ENCODE measurements at places on chromosomes 1 and 21.

- peaks cover 46% of the 10 kb centered on the region for H3K4me1 ChIP-seq
- peaks cover 4% of the 10 kb centered on the region for H3K36me3 ChIP-seq
- H3K4me3 ChIP-seq: no peak overlapping the region
- H3K27ac ChIP-seq: peak overlapping the region; percentile 46
- H3K27me3 ChIP-seq: no peaks in the 10 kb centered on the region
Measured at GRCh38 chr1:7420098-7420445, 351.0 kb upstream of the VAMP3 start.

- no peak for DNase-seq
- H3K4me1 ChIP-seq: peaks cover 8% of the 10 kb centered on the region
- H3K4me3 ChIP-seq: no peak overlapping the region
- H3K27ac ChIP-seq: no peak overlapping the region
Measured at GRCh38 chr1:110102081-110102480, 10.2 kb upstream of the UBL4B start.

DNA sequence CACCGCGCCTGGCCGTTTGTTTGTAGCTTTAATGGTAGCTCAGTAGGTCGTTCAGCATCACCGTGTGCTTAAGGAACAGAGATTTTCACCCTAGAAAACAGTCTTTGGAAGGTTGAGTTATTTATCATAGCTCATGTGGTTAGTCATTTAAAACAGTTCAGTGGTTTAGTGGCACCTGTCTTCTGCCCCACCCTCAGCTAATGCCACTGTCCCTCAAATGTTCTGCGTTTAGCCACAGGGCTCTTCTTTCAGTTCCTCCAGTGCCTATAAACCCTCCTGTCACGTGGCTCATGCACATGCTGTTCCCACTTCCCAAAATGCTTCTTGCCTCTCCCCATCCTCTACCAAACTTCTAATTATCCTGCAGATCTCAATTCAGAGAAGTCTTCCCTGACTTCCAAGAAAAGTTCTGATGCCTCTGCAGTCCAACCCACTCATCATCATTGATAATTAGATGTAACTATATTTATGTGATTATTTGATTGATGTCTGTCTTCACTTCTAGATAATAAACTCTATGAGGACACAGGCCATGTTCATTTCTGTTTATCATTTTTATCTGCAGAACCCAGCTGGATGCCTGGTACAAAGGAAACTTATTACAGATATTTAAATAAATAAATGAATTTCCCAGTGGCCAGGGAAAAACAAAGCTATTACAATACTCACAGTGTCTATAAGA, 14.4 kb upstream of the DIPK1A start:
- no peak overlapping the region for H3K27ac ChIP-seq
- no peaks in the 10 kb centered on the region for H3K4me1 ChIP-seq
- H3K36me3 ChIP-seq: no peaks in the 10 kb centered on the region

GRCh38 chr1:13576926-13577325, 6.7 kb upstream of the PDPN start:
- no peak overlapping the region for H3K4me3 ChIP-seq
- H3K27ac ChIP-seq: no peak overlapping the region
- no peak for DNase-seq

GRCh38 chr1:202288177-202288576, 53.6 kb downstream of the UBE2T start:
- DNase-seq: no peak
- no peaks in the 10 kb centered on the region for H3K36me3 ChIP-seq
- H3K4me3 ChIP-seq: no peak overlapping the region
- peaks cover 59% of the 10 kb centered on the region for H3K4me1 ChIP-seq
- no peaks in the 10 kb centered on the region for H3K27me3 ChIP-seq

- H3K27me3 ChIP-seq: no peaks in the 10 kb centered on the region
- DNase-seq: no peak
- H3K36me3 ChIP-seq: no peaks in the 10 kb centered on the region
Measured at GRCh38 chr1:108557296-108557695, 2.6 kb upstream of the EEIG2 start.

DNA sequence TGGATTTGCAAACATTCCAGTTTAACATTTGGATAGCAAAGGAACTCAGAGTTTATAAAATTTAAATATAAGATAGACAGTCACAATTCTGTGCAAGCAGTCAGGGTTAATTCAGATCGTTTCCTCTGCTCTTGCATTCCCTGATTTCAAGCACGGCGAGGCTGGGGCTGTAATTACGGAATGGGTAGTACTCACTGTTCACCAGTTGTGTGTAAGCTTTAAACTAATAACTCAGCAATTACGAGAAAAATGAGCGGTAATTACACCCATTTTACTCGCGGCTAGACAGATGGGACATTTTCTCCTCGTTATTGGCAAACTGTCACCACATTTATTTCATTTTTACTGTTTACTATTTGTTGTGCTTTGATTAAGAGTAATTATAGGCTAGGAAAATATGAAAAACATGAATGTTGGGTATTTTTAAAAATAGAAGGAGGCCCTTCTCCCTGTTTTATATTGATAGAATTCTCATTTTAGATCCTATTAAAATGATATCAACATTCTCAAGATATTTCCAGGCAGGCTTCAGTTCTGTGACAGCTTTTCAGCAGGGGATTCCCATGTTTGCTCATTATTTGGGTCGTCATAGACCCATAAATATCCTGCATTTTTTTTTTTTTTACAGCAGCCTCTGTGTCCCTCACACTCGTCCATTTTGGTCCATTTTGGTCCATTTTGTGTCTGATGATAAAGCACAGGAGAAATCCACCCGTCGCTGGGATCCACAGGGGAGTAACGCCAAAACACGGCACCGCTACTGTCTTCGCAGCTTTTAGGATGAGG, 208.3 kb downstream of the DSCAM start:
- H3K27me3 ChIP-seq: no peaks in the 10 kb centered on the region
- H3K4me1 ChIP-seq: no peaks in the 10 kb centered on the region
- H3K4me3 ChIP-seq: no peak overlapping the region
- no peak for DNase-seq
- H3K36me3 ChIP-seq: no peaks in the 10 kb centered on the region

DNA sequence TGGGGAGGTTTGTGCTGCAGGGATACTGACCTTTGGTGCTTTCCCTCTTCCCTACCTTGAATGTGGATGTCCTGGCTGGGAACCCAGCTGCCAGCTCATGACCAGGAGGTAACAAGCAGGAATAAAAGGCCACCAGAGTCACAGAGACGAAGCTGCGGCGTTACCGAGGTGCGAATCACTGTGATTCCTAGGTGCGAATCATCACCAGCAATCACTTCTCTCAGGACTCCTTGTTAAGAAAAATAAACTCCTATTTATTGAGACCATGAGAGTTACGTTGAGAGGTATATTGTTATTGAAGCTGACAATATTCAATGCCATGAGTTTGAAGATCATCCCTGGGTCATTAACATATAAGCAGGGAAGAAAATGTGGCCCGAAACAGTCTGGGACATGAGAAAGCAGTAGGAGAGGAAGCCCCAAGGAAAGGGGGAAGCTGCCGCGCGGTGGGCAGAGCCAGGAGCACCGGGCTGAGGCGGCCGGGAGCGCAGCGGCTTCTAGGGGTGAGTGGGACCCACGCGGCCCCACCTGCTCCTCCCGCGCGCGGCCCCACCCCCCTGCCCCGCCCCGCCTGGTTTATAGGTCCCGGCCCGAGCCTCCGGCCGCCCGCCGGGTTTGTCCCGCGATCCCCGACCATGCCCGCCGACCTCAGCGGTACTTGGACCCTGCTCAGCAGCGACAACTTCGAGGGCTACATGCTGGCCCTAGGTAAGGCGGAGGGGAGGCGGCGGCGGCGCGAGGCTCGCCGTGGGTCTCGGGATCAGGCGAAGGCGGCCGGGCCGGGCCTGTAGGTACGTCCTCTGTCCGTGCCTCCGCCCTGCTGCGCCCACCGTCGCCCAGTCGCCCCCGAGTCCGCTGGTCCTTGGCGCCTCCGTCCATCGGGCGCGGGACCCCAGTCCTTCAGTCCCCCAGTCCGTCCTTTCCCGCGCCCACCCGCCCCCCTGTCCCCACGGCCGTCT, at the start of gene RBP7:
Gene RBP7 (plus strand): TSS at position 605 of the 959 bp plus-strand sequence. CDS start 31 bp downstream, at position 636.
- H3K27me3 ChIP-seq: peaks cover 12% of the 10 kb centered on the region
- peaks cover 8% of the 10 kb centered on the region for H3K4me1 ChIP-seq
- DNase-seq: peak; percentile 86
- peak within 1 kb of the TSS; percentile 65 for H3K4me3 ChIP-seq
- no peaks in the 10 kb centered on the region for H3K36me3 ChIP-seq
- H3K27ac ChIP-seq: no peak within 1 kb of the TSS

DNA sequence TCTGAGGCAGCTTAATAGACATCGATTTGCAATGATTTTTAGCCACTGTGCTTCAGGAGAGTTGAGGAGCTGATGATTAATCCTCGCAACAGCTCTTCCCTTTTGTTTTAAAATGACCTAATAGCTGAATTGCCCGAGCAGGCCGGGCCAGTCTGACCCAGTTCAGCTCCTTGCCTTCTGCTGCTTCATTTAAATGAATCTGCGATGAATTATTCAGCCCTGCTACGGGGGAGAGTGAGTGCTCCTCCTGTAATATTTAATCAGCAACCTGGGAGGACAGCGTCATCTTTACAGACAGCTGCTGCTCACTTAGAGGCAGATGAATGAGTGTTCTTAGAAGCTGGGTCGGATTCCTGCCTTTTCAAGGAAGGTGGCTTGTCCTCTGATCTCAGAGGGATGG, 325.1 kb downstream of the CAMTA1 start:
- H3K4me3 ChIP-seq: no peak overlapping the region
- DNase-seq: no peak
- peaks cover 22% of the 10 kb centered on the region for H3K27me3 ChIP-seq

GRCh38 chr1:111582644-111583618, 36.7 kb upstream of the RAP1A start:
- no peaks in the 10 kb centered on the region for H3K4me1 ChIP-seq
- peaks cover 3% of the 10 kb centered on the region for H3K27me3 ChIP-seq
- DNase-seq: no peak
- no peak overlapping the region for H3K4me3 ChIP-seq

DNA sequence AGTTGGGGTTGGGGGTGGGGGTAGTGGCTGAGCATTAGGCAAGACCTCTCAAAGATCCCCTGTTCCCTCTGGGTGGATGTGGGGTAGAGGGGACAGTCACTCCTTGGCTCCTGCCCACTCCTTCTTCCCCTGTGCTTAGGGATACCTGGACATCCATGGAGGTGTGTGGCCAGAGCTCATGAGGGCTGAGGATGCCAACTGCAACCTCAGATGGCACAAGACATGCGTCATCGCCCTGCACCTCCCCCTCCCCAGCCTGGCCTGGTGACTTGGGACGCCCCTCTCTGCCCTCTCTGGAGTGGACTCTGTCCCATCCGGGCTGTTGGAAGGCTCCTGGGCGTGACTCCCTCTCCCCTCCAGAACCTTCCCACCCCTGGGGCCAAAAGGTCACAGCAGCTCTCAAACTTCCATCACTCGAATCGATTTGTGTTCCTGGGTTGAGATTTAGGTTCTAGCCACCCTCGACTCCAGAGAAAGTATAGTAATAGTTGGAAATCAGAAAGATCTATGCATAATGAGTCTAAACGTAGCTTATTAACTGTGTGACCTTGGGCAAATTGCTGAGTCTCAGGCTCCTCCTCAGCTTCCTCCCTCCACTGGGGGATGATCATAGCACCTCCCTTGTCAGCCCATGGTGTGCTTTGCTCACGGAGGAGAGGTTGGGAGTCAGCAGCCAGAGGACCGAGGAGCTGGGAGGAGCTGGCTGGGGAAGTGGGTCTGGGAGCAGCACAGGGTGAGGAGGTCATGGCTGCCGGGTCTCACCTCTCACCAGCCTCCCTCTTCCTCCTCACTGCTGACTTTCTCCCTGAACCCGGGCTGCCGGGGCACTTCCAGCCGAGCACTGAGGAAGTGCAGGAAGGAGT, 2.2 kb upstream of the PTPN7 start:
- DNase-seq: no peak
- H3K4me1 ChIP-seq: peaks cover 4% of the 10 kb centered on the region
- no peak overlapping the region for H3K27ac ChIP-seq

GRCh38 chr1:69109277-69109676, 458.4 kb upstream of the LRRC7 start:
- H3K4me3 ChIP-seq: no peak overlapping the region
- H3K36me3 ChIP-seq: no peaks in the 10 kb centered on the region
- DNase-seq: no peak
- H3K27ac ChIP-seq: no peak overlapping the region

DNA sequence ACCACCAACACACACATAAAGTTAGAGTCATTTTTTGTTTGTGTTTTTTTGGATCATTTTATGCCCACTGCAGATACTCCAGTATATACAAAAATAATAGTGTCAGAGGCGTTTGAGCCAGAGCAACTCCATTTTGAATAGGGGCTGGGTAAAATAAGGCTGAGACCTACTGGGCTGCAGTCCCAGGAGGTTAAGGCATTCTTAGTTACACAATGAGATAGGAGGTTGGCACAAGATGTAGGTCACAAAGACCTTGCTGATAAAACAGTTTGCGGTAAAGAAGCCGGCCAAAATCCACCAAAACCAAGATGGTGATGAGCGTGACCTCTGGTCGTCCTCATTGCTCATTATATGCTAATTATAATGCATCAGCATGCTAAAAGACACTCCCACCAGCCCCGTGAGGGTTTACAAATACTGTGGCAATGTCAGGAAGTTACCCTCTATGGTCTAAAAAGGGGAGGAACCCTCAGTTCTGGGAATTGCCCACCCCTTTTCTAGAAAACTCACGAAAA, 40.6 kb downstream of the GJA5 start:
- no peak overlapping the region for H3K27ac ChIP-seq
- H3K4me1 ChIP-seq: no peaks in the 10 kb centered on the region
- no peak overlapping the region for H3K4me3 ChIP-seq
- H3K27me3 ChIP-seq: peaks cover 32% of the 10 kb centered on the region

DNA sequence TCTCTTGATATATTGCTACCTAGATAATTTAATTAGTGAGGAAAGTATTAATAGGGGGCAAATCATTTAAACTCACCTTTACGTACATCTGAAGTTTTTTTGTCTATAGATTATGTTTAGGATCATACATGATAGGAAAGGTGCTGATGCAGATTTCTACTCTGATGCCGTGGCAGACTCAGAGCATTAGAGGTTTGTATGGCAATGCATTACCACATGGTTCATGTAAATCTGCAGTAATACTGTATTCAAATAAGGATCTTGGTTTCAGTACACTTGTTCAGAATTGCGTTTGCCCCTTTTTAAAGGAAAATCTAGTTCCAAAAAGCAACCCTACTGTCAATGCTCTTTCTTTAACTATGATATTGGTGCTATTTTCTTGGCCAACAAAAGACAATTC, 288.3 kb downstream of the PTPRC start:
- no peak for DNase-seq
- H3K27ac ChIP-seq: peak overlapping the region; percentile 65
- no peaks in the 10 kb centered on the region for H3K36me3 ChIP-seq
- no peak overlapping the region for H3K4me3 ChIP-seq
- H3K27me3 ChIP-seq: no peaks in the 10 kb centered on the region
- H3K4me1 ChIP-seq: peaks cover 67% of the 10 kb centered on the region

GRCh38 chr1:21123287-21123948, 53.3 kb downstream of the EIF4G3 start:
- H3K27me3 ChIP-seq: no peaks in the 10 kb centered on the region
- no peak overlapping the region for H3K27ac ChIP-seq
- H3K4me1 ChIP-seq: peaks cover 17% of the 10 kb centered on the region

GRCh38 chr1:246678816-246679793, 45.1 kb upstream of the SCCPDH start:
- DNase-seq: no peak
- H3K4me1 ChIP-seq: peaks cover 33% of the 10 kb centered on the region
- no peaks in the 10 kb centered on the region for H3K27me3 ChIP-seq
- peaks cover 2% of the 10 kb centered on the region for H3K36me3 ChIP-seq
- no peak overlapping the region for H3K4me3 ChIP-seq

GRCh38 chr1:231335663-231336602, 1.7 kb downstream of the EXOC8 start:
- H3K27me3 ChIP-seq: no peaks in the 10 kb centered on the region
- H3K4me3 ChIP-seq: peak overlapping the region; percentile 100
- H3K4me1 ChIP-seq: peaks cover 65% of the 10 kb centered on the region
- peaks cover 9% of the 10 kb centered on the region for H3K36me3 ChIP-seq

GRCh38 chr1:222910699-222911098, 95.9 kb downstream of the DISP1 start:
- H3K27me3 ChIP-seq: no peaks in the 10 kb centered on the region
- no peak overlapping the region for H3K4me3 ChIP-seq
- DNase-seq: no peak
- H3K36me3 ChIP-seq: no peaks in the 10 kb centered on the region
- no peak overlapping the region for H3K27ac ChIP-seq
